ENCODE measurements at places on chromosomes 6 and 20.

GRCh38 chr6:152071318-152071717 lies 263.8 kb downstream of the ESR1 start:
- DNase-seq: no peak

DNA sequence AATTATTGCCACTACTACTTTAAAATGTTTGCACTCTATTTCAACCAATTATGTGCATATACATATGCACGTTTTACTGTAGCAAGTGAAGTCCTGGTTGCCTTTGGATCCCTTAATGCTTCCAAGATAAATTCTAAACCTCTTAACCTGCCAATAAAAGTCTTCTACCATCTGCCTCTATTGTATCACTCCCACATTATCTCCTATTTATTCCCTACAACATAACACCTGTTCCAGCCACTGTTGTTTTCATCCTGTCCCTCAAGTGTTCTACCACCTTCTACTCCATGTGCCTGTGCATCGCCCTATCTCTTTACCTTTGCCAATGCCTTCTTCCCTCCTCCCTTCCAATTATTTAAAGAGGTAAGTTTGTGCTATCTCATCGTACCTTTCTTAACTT lies 499.0 kb upstream of the RNF217 start:
- DNase-seq: no peak

- no peak for DNase-seq
Measured at GRCh38 chr6:169501128-169501527, 200.7 kb downstream of the WDR27 start.

- peak; percentile 46 for DNase-seq
Measured at GRCh38 chr6:42141603-42142117, 760 bp downstream of the C6orf132 start.

- no peak for DNase-seq
Measured at GRCh38 chr6:122495612-122496011, 24.0 kb upstream of the SERINC1 start.

DNA sequence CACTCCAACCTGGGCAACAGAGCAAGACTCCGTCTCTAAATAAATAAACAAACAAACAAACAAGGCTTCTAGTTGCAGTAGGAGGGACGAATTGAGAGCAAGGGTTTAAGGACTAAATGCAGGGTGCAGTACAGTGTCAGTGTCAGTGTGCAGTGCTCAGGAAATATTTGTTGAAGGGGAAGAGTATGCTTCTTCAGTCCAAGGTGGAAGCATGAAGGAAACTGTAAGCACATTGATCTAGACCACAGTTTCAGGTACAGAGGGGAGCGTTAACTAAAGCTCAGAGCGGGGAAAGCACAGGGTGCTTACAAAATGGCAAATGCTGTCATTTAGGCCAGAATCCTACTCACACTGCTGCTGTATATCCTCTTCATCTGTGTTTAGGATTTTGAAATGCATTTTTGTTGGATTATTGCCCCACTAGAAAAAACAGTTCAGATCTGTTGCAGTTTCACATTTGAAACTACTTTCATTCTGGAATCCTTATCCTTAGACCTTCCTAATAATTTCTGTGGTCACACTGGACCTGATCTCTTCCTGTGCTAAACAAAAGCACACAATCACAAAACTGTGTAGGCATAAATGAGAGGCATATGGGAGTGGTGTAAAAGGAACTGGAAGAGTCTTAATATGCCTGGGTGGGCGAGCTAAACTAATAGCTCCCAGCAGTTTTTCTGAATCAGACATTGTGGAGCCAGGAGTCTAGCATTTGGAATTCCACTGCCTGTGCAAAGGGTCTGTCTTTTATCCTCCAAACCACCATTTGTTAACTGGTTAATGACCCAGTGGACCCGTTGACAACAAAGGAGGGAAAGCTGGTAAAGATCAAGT lies 41.4 kb downstream of the CBFA2T2 start:
- DNase-seq: peak; percentile 25

DNA sequence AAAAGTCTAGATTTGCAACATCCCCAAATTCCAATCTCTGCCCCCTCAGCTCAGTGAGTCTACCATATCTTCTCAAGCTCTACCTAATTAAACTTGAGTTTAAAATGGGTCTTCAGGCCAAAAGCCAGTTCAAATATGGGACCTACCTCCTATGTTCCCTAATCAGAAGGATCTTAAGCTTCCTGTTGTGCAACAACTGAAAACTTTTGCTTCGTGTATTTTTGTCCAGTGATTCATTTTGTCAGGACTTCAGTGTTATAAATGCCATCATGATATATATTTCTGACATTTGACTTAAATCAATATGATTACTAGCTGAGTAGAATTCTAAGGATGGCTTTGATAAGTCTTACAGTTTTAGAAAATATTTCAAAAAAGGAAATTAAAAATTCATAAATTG lies 622.6 kb upstream of the PTCHD4 start:
- no peak for DNase-seq

- no peak for DNase-seq
Measured at GRCh38 chr6:25041485-25042035, 105.8 kb upstream of the RIPOR2 start.

GRCh38 chr6:43873806-43874714 lies 104.0 kb downstream of the VEGFA start:
- DNase-seq: peak; percentile 99

DNA sequence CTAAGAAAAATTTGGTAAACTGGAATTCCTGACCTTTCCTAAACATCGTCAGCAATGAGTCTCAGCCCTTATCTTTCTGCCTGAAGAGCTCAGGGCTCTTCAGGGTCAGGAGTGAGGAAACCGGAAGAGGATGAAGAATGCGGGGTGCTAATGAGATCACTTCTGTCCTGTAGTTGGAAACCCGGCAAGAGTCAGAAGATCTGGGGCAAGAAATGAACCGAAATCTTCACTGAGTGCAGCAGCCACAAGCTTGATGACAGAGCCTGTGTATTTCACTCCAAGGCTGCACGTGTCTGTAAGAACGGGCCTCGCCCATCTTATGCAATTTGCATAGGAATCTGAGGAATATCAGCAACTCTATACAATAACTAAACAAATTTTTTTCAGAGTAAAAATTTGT lies 60.4 kb upstream of the QKI start:
- DNase-seq: no peak

GRCh38 chr6:33878562-33878961 lies 74.8 kb upstream of the MLN start:
- DNase-seq: peak; percentile 99

DNA sequence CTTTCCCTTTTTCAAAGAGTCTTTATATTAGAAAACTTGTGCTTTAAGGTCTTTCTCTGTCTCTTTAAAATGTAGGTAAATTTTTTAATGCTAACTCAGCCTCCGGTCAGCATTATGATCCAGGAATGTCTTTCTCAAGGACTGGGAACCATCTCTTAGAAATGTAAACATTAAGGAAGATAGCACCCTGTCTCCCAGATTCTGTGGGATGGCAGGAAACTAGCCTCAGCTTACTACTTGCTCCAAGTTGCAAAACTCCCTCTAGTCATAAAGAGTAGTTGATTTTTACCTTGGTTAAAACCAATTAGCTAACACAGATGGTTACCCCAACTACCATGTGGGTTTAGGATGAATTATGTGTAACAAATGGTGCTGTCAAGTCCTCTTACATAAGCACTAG lies 4.7 kb upstream of the TAAR1 start:
- no peak for DNase-seq

GRCh38 chr20:16488086-16488485 lies 85.2 kb downstream of the KIF16B start:
- no peak for DNase-seq

- peak; percentile 51 for DNase-seq
Measured at GRCh38 chr6:24431045-24431451, 28.3 kb downstream of the MRS2 start.

DNA sequence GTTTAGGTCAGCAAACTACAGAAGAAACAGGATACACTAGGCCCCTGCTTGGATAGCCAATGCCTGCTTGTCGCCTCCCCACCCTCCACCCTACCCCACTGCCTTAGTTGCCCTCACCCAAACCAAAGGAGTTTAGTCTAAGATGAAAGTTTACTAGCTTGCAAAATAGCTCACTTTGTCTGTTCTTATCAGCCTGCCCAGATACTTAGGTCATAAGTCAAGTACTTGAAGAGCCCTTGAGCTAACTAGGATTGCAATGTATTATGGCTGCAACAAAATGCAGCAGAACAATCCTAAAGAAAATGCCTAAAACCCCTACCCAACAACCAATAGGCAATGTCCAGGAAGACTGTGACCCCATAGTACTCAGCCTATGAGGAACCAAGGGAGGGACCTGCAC lies 7.3 kb upstream of the ENTPD6 start:
- DNase-seq: no peak

GRCh38 chr6:112398686-112399085 lies 51.6 kb downstream of the RFPL4B start:
- DNase-seq: no peak

DNA sequence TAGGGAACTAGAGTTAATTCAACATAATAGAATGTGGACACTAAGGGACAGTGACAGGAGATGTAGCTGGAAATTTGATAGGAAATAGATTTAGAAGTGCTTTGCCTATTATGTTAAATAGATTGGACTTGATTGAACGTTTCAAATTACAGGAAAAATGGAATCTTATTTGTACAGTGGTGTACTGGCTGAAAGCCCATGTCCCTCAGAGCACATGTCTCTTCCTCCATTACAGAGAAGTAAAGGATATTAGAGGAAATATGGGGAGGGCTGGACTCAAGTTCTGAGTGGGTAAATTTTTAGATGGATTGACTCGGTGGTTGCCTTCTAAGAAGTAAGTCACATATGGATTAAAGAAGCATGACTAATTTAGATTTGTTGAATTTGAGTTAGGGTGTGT lies 11.4 kb downstream of the PKIB start:
- DNase-seq: peak; percentile 90

- no peak for DNase-seq
Measured at GRCh38 chr6:49519660-49520059, 19.9 kb downstream of the GLYATL3 start.

GRCh38 chr6:15507221-15507620 lies 155.6 kb downstream of the DTNBP1 start:
- DNase-seq: no peak

DNA sequence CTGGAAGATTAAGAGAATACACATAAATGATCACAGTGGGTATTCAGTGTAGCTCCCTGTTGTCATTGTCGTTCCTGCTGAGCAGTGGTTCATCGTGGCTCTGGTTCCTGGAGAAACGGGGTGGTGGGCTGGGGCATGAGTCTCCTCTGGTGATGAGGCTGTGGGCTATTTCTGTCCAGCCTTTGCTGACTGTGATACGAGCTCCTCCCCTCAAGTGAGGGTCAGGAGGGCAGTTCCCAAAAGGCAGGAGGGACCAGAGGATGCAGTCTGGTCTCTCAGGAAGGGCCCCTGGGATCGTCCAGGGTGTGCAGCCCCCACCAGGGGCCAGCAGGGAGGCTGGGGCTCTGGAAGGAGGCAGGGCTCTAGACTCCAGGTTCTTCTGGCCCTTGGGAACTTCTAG lies 31.1 kb upstream of the DLGAP4 start:
- DNase-seq: no peak

DNA sequence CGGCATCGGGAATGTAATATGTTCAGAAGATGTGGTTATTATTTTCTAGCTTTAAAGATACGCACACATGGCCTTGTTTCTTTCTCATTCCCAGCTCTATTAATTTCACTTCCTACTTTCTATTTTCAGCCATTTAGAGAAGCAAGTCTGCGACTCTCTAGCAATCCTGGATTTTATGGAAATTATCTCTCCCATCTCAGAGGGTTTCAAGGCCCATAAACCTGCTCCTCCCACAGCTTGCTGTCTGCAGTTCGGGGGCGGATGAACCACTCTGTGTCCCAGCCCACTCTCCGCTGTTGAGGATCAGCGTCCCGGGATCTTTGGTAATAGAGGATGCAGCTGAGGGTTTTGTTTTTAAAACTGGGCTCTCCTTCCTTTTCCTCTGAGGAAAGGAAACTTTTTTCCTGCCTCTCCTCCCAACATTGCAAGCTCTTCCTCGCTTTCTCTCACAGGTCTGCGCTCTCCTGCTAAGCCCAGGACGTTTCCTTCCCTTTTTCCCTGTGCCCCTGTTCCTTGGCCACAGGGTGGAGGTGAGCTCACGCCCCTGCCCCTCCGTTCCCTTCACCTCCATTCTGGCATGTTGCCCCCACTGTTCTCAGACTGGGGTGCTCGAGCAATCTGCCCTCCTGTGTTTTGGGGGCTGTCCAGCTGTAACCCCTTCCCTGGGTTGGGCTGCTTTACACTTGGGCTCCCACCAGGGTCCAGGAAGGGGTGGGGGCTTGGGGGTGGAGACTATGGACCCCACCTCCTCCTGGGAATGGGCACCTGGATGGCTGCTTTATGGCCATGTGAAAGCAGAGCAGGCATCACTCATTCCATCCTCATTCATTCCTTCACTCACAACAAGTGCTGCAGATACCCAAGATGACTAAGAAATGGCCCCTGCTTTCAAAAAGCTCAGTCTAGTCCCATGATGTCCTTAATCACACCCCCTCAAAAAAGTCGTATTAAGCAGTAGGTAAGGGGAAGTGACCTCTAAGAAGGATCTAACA lies 54.9 kb downstream of the ZBTB9 start:
- no peak for DNase-seq

DNA sequence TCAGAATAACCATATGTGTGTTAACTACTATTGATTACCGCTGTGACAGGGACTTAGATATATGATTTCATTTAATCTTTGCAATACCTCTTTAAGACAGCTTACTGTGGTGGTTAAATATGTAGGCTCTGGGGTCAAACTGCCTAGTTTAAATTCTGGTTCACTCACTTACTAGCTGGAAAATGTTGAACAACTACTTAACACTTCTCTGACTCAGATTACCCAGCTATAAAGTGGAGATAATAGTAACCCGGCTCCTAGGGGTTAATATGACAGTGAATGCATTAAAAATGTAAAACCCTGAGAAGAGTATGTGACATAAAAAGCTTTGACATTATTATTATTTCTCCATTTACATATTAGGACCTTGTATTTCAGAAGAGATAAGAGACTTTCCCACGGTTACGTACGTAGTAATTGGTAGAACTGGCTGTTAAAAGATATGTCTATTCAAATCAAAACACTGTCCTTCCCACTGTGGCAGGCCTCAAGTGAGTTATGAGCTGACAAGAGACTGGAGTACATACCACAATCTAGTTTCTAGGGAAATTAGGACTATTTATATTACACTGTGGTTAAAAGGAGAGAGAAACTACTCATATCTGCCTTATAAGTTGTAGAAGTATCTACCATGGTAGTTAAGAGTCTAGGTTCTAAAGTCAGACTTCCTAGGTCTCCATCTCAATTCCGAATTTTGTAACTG lies 4.4 kb upstream of the PLCB1 start:
- no peak for DNase-seq

GRCh38 chr20:36793294-36794115 lies 19.9 kb upstream of the DSN1 start:
- DNase-seq: no peak
